ENCODE measurements at places on chromosomes 6 and 20.

GRCh38 chr6:97174471-97174870 lies 108.5 kb downstream of the MMS22L start:
- H3K27ac ChIP-seq: no peak overlapping the region
- peaks cover 5% of the 10 kb centered on the region for H3K36me3 ChIP-seq
- H3K4me3 ChIP-seq: no peak overlapping the region
- no peak for DNase-seq

DNA sequence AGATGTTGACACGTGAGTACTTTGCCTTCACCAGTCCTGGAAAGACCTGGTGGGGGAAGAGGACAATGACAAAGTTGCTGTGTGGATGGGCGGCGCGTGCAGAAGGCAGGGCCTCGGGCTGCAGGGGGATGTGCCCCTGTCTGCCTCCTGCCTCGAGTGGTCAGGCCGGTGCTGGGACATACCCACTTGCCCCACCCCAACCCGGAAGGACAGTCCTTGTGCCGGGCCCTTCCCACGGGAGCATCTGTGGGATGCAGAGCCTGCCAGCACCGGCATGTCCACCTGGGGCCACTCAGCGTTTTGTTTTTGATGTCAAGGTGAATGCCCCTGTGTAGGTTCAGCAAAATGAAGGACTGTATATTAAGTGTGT lies 60.5 kb upstream of the BHLHE23 start:
- no peaks in the 10 kb centered on the region for H3K4me1 ChIP-seq
- no peak for DNase-seq
- peaks cover 67% of the 10 kb centered on the region for H3K27me3 ChIP-seq
- H3K36me3 ChIP-seq: no peaks in the 10 kb centered on the region

DNA sequence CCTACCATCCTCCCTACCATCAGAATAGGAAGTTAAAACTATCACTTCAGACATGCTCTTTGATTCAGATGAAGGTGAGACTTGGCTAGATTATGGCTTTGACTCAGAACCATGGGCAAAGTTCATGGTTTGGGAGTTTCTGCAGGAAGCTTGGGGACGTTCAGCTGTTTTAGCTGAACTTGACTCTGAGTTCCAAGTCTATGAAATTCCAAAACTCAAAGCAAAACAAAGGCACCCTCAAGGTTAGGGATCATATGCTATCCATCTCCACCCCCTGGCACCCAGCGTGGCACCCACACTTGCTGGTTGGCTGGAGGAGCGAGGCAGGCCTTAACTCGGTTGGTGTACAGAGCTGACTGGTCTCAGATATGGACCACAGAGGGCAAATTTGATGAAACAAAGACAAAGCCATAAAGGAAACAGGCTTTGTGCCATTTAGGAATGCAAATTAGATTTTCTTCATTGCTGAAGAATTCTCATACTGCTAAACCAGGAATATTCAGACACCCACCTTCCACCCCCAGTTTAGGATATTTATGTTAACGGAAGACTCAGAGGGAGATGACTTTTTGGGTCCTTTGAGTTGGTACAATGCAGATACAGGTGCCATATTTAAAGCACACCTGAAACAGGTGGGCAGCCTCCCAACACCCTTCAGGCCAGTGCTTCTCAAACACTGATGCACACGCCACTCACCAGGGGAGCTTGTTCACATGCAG lies 88.4 kb upstream of the SLC22A16 start:
- H3K36me3 ChIP-seq: no peaks in the 10 kb centered on the region
- H3K27me3 ChIP-seq: no peaks in the 10 kb centered on the region
- peaks cover 20% of the 10 kb centered on the region for H3K4me1 ChIP-seq
- H3K27ac ChIP-seq: no peak overlapping the region
- H3K4me3 ChIP-seq: no peak overlapping the region

GRCh38 chr20:41174782-41175181 lies 37.4 kb downstream of the PLCG1 start:
- H3K27ac ChIP-seq: peak overlapping the region; percentile 65
- no peaks in the 10 kb centered on the region for H3K27me3 ChIP-seq
- DNase-seq: no peak
- peaks cover 29% of the 10 kb centered on the region for H3K4me1 ChIP-seq
- H3K36me3 ChIP-seq: peaks cover 66% of the 10 kb centered on the region

- H3K4me1 ChIP-seq: no peaks in the 10 kb centered on the region
- H3K27ac ChIP-seq: no peak overlapping the region
- H3K36me3 ChIP-seq: no peaks in the 10 kb centered on the region
- H3K27me3 ChIP-seq: no peaks in the 10 kb centered on the region
- H3K4me3 ChIP-seq: no peak overlapping the region
These were observed 327.6 kb upstream of the HTR1E start for GRCh38 chr6:86609549-86610388.

GRCh38 chr6:87660226-87660911 lies 41.7 kb downstream of the AKIRIN2 start:
- no peak overlapping the region for H3K4me3 ChIP-seq
- no peaks in the 10 kb centered on the region for H3K27me3 ChIP-seq
- DNase-seq: no peak
- H3K4me1 ChIP-seq: no peaks in the 10 kb centered on the region

Measured in effector memory CD8-positive, alpha-beta T cell (primary cell).